Kidney capillary endothelial cell (primary cell): ENCODE measurements at places on chromosomes 7 and 10.

DNA sequence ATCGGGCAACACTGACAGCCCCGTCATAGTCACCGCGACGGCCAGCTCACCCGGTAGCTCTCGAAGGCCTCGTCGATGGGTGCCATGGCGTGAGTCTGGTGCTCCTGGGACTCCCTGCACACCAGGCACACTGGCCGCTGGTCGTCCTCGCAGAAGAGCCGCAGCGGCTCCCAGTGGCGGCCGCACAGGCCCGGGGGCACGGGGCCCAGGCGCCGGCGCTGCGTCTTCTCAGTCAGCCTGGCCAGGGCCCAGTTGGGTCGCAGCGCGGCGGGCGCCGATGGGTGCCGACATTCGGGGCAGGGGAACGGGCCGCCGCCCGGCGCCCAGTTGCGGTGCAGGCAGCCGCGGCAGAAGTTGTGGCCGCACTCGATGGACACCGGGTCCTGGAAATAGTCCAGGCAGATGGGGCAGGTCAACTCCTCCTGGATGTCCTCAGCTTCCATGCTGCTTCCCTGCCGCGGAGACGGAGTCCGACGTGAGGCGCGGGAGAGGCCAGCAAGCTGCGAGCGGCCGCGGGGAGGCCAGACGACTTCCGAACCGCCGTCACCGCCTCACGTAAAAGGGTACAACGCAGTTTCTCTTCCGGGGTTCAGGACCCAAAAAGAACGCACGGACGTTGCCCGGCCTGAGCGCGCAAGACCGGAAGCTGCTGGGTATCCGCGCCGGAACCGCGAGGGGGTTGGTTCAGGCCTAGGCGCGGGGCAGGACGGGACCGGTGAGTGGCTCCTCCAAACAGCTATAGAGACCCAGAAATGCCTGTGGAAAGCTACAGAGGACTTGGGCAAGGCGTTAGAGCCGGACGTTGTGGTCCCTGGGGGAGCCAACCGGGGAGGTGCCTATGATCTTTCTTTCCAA is at the start of gene TRIM4:
TSS of gene TRIM4 (minus strand) at position 572 of the 855 bp plus-strand sequence. CDS start at position 443, 129 bp downstream.
- peak; percentile 66 for DNase-seq

DNA sequence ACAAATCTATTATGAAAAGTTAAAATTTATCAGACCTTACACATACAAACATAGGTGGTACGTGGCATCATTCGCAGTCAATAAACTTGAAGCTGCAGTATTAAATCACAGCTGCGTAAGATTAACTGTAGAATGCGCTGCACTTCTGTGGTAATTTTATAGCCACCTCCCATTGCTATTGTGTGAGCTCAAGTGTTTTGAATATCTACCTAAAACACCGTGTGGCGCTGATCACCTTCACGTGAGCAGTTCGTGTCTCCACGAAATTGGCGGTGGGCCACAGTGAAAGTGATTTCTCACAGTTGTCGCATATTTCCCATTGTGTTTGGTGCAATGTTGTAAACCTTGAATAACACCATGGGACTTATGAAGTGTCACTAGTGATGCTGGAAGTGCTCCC is 102.8 kb downstream of the PLPP4 start:
- no peak for DNase-seq

DNA sequence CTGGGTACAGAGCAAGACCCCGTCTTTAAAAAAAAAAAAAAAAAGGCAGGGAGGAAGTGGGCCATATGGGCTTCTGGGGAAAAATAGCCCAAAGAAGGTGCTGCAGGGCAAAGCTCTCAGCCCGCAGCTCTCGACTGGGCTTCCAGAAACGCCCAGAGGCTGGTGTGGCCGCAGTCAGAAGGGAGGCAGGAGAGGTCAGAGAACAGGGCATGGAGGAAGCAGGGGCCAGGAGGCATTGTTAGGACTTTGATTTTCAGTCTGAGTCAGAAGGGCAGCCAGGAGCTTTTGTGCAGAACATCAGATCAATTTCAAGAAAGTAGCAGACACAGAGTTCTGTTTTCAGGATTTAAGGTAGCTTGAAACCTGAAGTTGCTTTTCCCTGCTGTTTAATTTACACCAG is 35.3 kb upstream of the CYTH3 start:
- DNase-seq: peak; percentile 50

- DNase-seq: no peak
Measured at GRCh38 chr7:111529507-111530355, 32.6 kb downstream of the IMMP2L start.

DNA sequence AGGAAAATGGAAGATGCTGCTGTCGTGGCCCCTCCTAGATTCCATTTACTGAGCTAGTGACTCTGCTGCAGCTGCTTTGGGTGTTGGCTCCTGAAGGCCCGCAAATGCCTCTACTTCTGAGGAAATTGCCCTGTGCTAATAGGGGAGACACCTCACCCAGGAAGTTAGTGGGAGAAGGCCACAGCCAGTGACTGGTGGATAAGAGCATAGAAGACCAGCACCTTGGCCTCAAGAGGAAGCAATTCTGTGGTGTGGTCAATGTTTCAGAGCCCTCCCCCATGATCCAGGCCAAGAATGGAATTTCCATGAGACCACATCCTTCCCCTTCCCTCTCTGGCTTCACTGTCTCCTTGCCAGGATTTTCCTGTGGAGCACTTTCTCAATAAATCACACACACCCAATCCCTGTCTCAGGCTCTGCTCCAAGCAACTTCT is 25.0 kb upstream of the FZD1 start:
- DNase-seq: peak; percentile 48

GRCh38 chr10:31242902-31243301 is 76.1 kb upstream of the ZEB1 start:
- peak; percentile 100 for DNase-seq
